ENCODE measurements at places on chromosomes 7 and 10.

GRCh38 chr10:121774813-121775212, 153.0 kb downstream of the ATE1 start:
- no peak for DNase-seq

GRCh38 chr7:97075928-97076327, 41.6 kb upstream of the SDHAF3 start:
- no peak for DNase-seq

GRCh38 chr10:23694921-23695824, 256.3 kb downstream of the OTUD1 start:
- no peak for DNase-seq

DNA sequence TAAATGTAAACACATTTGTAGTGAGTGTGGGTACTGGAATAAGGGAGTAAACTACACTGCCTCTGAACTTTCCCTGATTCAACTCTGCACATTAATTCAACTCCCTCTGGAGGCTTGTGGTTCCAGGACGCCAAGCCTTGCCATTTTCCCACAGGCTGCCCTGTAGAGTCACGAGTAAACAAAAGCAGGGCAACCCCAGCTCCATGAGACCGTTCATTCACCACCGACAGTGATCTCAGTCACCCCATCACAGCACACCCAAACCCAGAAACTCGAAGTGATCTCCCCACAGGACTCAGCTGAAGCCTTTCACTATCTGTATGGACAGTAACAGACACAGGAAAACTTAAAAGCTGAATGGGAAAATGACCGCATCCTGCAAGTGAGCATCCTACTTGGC, 218.8 kb upstream of the FRMD4A start:
- DNase-seq = no peak

DNA sequence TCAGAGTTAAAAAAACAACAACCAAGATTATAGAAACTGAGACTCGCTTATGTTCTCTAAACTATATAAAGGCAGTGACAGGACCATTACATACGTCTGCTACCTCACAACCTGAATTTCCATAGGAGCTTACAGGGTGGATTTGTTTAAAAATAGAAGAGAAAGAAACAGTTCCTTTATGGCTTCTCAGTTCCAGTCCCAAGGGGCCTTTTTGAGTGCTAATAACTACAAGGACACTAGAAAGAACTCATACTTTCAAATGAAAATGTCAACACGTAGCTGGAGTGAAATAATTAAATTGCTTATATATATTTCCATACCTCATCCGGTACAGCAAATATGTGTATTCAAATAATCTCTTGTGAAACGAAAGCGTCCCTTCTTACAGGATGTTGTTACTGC, 19.7 kb downstream of the TSPAN12 start:
- no peak for DNase-seq

- peak; percentile 6 for DNase-seq
These were observed 526 bp downstream of the ZNF248 start for GRCh38 chr10:37856881-37857286.

GRCh38 chr7:91351374-91351773, 87.1 kb downstream of the FZD1 start:
- DNase-seq = no peak

GRCh38 chr7:42099470-42100155, 137.4 kb downstream of the GLI3 start:
- no peak for DNase-seq

- no peak for DNase-seq
These were observed 130.1 kb downstream of the DNAJB6 start for GRCh38 chr7:157466867-157467261.

DNA sequence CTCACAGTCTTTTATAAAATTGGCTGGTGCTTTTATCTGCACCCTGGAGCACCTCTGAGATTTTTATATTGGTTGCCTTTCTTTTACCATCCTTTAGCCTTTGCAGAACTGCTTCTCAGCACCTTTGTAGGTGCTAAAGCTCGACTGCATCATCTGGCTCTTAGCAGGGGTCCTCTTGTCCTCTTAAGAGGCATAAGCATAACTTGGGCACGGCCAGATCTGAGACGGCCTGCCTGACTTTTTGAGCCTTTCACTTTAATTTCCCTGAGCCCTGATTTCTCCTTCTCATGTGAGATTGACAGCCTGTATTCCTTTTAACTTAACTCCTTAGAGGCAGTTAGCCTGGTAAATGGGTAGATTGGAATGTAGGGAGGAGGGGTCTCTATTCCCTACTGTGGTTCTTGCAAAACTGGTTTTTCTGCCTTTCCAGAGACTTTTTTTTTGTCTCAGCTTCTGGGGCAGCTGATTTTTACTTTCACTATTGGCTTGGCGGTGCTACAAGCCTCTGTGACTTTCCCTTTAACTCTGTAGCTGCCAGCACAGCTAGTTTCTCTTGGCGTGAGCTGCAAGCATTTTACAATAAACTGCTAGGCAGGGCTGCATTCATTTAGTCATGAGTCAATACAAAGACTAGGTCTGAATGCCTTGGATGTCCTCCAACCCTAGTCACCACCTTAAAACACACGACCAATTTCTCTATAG, 24.0 kb downstream of the ZPBP start:
- no peak for DNase-seq

DNA sequence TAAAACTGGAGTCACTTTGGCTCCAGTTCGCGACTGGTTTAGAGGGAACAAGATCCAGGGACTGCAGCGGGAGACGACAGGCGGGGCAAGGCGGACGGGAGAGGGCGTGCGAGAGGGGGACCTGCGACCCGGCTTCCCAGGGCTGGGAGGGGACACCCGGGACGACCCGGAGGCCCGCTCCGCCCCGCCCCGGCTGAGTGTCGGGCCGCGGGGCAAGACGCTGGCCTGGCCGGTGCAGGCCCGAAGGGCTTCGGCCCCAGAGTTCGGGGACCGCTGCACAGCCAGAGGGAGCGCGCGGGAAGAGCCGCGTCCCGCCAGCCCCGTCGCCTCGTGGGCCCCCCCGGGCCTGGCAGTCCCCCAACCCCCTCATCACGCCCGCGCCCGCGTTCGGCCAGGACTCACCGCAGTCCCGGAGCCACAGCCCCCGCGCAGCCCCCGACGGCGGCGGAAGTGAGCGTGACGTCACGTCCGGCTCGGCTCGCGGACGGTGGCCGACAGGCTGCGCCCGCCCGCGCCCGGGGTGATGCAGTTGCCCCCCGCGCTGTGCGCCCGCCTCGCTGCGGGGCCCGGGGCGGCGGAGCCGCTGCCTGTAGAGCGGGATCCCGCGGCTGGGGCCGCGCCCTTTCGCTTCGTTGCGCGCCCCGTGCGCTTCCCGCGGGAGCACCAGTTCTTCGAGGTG, at the start of the genes TUBGCP2 and ZNF511:
Gene TUBGCP2, minus strand, starts transcription at position 452 of the 679 bp plus-strand sequence. CDS start 5,931 bp downstream, outside the sequence.
Gene ZNF511, plus strand, starts transcription at position 494 of the 679 bp plus-strand sequence. Its CDS starts 30 bp downstream, at position 524.
- peak; percentile 86 for DNase-seq

DNA sequence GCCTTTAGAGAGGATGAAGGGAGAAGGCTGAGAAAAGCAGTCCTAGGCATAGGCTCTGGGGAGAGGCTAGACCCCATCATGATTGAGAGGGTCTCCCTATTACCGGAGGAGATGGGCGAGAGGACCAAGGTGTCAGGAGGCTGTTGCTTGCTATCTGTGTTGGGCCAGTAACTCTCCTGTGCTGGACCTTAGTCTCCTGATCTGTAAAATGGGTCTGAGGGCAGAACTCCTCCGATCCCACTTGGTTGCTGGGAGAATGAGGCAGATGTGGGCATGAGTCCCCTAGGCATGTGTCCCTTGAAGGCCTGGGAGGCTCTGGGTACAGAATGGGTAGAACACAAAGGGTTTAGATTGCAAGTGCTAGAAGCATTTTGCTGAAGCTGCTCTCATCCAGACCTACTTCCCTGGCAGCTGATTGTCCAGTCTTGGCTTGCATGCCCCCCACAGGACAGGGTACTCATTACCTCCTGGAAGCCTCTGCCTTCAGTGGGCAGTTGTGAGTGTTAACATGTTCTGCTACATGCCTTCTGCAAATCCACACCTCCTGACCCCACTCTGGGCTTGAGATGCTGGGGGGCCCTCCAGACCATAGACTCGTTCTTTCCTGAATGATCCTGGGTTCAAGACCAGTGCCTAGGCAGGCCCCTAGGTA, 4.4 kb downstream of the ZMIZ1 start:
- DNase-seq = no peak

GRCh38 chr7:131625817-131626372, 69.5 kb upstream of the PODXL start:
- DNase-seq = no peak

GRCh38 chr7:23357190-23358093, 58.3 kb downstream of the MALSU1 start:
- DNase-seq = no peak

DNA sequence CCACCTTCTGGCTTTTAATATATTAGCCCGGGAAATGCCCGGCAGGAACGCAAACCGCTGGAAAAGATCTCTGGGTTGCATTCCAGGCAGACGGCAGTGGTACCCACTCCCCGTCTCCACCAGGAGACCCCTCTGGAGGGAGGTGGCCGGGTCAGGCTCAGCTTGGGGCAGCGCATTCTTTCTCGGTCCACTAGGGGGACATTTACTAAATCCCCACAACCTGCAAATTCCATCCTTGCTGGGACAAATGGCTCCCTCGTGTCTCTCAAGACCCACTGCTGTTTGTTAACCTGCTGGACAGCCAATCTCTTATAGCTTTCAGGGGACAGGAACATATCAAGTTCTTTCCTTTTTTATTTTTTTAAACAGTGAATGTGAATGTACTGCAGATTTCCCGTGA, 45.8 kb upstream of the CARD11 start:
- no peak for DNase-seq

- no peak for DNase-seq
These were observed 59.4 kb downstream of the POM121L12 start for GRCh38 chr7:53094827-53095226.

Data from effector memory CD4-positive, alpha-beta T cell (primary cell).